Effector CD4-positive, alpha-beta T cell (primary cell): ENCODE measurements at places on chromosomes 6 and 20.

DNA sequence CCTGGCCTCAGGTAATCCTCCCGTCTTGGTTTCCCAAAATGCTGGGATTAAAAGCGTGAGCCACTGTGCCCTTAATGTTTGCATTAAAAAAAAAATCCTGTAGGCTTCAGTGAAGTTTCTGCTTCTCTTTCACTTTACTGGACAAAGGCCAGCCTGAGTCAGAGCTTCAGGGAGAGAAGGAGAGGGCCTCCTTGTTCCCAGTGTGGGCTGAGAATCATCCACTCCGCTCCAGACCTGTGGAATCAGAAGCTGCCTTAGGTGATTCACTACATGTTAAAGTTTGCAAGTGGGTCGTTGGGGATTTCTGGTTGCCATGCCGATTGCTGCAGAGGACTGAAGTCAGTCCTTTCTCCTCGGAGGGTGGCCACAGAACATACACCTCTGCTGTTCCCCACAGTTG, 113.3 kb upstream of the EEF1E1 start:
- DNase-seq = no peak

DNA sequence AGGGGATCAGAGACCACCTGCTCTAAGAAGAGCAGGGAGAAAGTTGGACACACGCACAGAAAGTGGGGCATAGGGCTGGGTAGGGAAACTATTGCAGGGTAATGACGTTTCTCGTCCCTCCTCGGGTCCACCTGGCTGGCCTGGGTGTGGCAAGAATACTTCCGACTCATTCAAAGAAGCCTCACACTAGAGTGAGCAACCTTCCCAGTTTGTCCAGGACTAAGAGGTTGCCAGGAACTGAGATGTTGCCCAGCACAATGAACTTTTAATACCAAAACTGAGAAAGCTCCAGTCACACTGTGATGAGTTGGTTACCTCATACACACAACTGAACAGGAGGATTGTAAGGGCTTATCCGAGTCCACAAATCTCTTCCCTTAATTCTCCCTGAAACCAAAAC, 74.5 kb upstream of the ADGRF1 start:
- no peak for DNase-seq

GRCh38 chr20:32941155-32941885, 62.9 kb downstream of the SUN5 start:
- DNase-seq = no peak

DNA sequence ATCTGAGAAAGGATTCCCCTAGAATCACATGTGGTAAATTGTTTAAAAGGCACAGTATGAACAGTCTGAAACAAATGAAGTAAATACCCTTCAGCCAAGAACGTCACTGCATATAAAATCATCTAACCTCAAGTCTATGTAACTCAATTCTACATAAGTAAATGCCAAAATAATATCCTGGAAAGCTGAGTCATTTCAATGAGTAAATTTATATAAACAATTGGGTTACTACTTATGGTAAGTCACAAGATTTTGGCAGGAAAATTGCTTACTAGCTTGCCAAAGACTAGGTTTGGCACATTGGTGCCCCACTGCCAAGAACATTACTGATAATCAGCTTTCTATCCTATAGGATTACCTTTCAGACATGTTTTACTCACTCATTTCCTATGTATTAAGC, 8.4 kb downstream of the GMDS start:
- DNase-seq = no peak

GRCh38 chr6:37954791-37955190, 135.3 kb downstream of the ZFAND3 start:
- no peak for DNase-seq

GRCh38 chr6:140485740-140486449, 1111.4 kb upstream of the CITED2 start:
- DNase-seq = no peak

DNA sequence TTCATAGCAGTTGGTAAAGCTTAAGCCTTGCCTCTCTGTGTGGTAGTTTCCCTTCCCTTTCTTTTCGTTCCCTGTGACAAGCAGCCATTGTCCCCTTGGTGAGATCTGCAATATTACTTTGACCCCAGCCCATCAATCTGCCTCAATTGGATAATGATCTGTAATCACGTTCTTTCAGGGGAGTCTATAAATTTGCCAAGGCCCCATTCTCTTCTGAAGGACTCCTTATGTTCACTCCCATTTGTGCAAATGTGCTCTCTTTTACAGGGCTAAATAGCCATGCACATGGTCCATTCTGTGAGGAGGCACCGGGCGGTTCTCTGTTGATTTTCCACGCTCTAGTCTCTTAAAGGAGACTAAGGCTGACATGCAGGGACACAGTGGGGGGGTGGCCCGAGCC, 660.4 kb upstream of the SLC35B3 start:
- DNase-seq = no peak
